Mucosa of gallbladder (tissue), 1 donor: ENCODE measurements at places on chromosomes 2 and 18.

DNA sequence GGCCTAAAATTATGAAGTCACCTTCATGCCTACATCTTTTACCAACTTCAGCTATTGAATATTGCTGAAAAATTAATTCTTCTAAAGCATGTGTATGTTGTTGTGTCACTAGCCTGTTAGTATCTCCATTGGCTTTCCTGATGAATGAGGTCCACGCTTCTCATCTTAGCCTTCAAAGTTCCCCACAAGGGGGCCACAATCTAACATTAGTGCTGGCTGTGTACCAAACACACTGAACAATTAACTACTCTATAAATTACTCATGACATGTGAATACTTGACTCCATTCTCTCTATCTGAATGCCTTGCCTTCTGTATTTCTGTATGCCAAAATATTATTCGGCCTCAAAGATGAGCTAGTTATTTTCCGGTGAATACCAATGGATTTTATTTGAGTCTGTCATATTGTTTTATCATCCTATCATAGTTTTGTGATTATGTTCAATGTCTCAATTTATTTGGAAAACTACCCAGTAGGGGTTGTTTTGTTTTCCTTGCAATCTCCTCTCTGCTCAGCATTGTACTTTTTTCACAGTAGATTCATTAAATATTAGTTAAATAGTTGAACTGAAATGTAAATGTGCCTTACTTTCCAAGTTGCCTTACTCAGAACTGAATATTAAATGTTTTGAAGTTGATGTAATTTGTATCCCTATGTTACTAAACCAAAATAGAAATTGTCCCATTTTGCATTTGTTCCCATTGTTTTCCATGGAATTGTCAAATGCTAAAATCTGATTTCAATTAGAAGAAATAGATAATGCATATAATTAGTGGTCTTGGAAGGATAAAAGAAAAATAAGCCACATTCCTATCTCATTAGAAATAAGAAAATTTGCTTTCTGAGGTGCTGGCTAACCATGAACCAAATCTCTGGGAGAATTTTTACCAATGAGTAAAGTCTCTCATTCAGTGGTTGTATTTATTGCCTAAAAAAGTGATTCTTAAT lies 208.4 kb upstream of the COL3A1 start:
- DNase-seq, result no peak

DNA sequence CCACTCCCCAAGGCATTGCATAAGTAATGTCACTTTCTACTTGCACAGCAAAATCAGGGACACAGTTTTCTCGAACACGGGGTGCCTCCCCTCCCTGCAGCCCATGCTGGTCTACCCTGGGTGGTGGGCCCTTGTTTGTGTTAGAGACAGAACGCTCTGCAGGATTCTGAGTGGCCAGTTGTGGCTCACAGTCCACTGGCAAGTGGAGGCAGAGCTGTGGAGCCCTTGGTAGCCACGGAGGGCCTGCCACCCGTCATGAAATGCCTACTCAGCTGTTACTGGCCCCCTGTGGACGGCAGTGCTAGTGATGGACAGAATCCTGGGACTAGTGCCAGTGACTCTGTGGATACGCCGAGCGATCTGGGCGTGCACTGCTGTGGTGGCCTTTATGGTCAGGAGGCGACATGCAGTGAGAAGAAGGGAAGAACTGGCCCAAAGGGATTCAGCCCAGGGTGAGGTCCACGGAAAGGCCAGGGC lies 54.0 kb upstream of the TXNDC2 start:
- no peak for DNase-seq

- DNase-seq, result no peak
Observed at GRCh38 chr2:135786823-135787222, 45.2 kb downstream of the UBXN4 start.

DNA sequence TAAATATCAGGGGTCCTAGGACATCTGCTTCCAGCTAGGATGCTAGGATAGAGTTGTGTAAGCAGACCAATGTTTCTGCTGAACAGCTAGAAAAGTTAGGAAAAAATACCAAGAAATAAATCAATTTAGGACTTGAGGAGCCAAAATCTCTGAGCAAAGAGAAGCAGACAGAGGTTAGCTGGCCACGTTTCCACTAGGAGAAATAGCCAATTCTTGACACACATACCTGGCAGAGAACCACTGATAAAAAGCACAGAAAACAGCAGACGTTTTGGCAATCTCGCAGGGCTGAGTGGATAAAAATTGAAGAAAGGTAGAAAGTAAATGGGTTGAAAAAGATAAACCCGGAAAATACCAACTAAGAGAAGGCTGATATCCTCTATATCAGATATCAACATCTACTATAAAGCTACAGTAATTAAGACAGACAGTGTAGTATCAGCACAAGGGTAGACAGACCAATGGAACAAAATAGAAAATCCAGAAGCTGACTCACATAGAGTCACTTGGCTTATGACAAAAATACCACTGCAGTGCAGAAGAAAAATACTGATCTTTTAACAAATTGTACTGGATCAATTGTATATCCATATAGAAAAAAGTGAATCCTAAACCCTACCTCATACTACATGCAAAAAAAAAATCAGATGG lies 306.1 kb upstream of the KLHL29 start:
- DNase-seq, result no peak

DNA sequence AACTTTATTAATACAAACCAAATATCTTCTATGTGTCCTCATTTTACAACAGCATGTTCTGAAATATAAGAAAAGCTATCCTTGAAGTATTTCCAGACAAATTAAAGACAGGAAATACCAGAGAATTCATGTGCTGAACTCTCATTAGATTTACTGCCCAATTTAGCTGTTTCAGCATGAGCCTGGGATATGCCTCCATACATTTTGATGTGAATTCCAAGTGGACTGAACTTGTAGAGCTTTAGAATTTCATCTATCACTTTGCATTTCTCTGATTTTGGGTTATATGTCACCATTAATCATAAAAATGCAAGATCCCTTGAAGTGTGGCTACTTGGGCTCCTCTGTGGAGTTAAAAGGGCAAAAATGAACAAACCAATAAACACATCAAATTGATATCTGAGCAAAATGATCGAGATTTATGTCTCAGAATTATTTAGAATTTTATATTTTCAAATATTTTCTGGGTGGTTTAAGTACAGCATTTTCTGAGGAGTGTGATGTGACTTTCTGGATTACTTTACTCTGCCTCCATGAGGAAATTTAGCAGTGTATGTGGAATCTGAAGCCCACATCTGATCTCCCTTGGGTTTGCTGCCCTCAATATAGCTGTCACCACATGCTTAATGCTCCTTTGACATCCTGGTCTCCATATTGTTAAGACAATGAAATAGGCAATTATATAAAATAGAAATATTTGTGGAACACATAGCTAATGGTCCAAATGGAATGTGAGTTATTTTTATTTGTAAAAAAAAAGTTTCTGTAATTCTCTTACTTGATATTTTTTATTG lies 206.6 kb upstream of the RBMS1 start:
- DNase-seq, result no peak

DNA sequence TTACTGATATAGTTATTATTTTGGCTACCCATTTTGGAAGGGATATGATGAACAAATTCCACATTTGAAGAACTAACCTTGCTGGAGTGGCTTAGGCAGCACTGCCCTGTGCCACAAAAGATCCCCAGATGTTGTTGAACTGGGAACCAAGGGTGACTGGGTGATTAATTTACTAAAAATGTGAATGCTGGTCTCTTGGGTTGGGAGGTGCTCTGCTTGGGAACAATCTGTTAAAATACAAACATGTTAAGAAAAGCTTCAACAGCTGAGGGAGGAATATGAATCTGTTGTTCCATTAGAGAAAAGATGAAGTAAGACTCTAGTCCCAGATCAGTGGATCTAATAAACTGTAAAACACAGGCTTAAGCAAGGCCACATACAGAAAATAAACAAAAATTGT lies 1860.1 kb downstream of the SUCLG1 start:
- DNase-seq, result no peak

GRCh38 chr2:96159084-96159830 lies 14.0 kb upstream of the DUSP2 start:
- no peak for DNase-seq

GRCh38 chr2:88656690-88657089 lies 29.4 kb upstream of the EIF2AK3 start:
- DNase-seq, result no peak

DNA sequence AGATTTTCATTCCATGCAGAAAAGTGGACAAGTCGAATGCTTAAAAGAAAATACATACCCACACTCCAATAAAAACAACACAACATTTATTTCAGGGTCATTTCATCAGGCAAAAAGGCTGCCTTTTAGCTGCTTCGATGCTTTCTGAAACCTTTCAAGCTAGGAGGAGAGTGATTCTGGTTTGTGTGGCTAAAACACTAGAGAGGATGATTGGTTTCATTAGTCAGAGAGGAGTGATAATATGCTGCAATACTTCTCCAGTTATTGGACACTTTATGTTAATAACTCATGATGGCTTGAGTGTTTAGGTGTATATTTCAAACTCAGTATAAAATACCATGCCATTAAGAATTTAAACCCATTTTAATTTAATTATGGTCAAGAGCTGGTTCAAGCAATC lies 614.0 kb downstream of the SLC4A3 start:
- DNase-seq, result no peak

DNA sequence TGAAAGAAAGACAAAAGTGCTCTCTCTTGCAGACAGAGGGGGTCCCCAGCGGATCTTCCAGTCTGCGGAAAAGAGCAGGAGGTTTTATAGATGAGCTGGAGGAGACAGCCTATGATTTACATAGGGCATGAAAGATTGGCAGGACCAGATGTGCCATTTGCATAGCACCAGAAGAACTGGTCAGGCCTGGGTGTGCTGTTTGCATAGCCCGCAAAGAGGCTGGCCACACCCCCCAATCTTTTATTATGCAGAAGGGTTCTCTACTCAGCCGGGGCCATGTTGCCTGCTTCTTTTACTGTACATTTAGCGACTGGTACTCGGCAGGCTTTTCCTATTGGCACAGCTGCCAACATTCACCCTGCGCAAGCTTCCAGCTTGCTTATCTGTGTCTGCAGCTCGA lies 317.6 kb downstream of the GALR1 start:
- DNase-seq, result no peak

DNA sequence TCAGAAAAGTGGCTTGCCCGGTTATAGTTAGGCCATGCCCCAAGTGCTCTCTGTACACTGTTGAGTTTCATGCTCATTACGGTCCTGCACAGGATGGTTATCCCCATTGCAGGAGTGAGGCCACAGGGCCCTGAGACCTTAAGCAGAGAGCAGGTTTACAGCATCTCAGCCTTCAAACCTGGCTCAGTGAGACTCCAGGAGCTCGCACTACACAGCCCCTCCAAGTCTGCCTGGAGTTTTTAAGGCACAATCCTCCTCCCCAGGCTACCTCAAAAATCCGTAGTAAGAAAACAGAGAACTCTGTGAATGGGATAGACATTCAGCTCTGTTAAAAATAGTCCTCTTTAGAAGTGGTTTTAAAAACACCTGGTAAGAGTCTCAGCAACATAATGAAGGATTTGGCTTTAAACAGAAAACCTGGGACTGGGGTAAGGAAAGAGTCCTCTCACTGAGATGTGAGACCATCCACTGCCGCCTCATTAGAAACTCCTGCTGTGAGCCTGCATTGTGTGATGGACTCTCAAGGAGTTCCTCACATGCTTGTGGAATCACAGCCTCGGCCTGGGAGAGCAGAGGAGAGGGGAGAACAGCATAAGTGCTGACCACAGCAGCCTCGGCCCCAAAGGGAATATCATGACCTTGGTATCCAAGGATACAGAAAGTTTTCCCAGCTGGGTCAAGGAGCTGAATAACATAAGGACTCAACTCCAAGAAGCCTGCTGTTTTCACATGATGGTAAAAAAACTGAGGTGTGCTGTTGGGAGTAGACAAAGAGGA lies 214.8 kb downstream of the ATAD2B start:
- DNase-seq, result no peak

GRCh38 chr18:22257022-22257543 lies 87.7 kb downstream of the GATA6 start:
- DNase-seq, result no peak

DNA sequence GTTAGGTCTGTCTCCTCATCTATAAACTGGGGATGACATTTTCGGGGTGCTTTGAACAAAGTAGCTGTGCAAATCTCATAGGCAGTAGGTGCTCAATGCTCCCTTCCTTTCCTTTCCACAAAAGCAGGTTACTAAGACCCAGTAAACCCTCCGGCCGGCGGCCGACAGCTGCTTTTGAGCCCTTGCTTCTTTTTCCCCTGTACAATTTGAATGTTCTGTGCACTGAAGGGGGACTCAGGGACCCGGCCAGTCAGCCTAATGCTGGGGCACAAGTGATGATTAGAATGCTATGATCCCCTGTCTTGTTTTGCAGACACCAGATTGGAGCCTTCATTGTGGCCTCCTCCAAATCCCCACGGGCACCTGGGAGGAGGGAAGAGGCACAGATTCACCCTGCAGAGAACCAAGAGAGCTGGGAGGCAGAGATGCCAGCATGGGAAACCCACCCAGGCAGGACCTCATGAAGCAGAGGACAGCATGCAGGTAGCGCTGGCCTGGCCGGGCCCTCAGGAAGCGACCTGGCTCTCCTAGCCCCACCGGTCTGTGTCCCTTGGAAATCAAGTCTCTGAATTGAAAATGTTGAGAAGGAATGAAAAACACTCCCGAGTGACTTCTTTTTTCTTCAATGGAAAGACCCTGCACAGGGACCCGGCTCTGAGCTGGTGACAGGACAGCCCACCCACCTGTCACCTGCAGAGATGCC lies 128.6 kb upstream of the HDAC4 start:
- DNase-seq, result no peak

DNA sequence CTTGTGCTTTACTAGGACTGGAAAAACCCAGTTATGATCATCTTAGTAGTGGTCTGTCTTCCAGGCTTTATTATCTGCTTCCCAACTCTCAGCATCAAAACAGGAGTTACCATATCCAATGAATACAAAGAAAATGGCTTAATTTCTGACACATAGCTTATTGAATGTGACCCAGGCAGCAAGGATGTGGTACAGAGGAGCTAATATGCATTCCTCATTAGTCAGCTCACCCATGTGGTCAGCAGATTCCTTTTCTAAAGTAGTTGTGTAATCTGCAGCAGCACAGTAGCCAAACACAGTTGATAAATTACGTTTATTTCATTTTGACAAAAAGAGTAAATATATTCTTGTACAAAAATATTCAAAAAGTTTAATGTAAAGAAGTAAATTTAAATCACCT lies 43.6 kb downstream of the TSPYL6 start:
- DNase-seq, result no peak

GRCh38 chr2:216232721-216233120 lies 123.6 kb downstream of the XRCC5 start:
- no peak for DNase-seq
